ENCODE measurements at places on chromosomes 2 and 18.

GRCh38 chr18:69330385-69331005 is 70.2 kb upstream of the DOK6 start:
- no peak for DNase-seq

GRCh38 chr18:10194592-10194991 is 259.8 kb upstream of the APCDD1 start:
- DNase-seq: no peak

DNA sequence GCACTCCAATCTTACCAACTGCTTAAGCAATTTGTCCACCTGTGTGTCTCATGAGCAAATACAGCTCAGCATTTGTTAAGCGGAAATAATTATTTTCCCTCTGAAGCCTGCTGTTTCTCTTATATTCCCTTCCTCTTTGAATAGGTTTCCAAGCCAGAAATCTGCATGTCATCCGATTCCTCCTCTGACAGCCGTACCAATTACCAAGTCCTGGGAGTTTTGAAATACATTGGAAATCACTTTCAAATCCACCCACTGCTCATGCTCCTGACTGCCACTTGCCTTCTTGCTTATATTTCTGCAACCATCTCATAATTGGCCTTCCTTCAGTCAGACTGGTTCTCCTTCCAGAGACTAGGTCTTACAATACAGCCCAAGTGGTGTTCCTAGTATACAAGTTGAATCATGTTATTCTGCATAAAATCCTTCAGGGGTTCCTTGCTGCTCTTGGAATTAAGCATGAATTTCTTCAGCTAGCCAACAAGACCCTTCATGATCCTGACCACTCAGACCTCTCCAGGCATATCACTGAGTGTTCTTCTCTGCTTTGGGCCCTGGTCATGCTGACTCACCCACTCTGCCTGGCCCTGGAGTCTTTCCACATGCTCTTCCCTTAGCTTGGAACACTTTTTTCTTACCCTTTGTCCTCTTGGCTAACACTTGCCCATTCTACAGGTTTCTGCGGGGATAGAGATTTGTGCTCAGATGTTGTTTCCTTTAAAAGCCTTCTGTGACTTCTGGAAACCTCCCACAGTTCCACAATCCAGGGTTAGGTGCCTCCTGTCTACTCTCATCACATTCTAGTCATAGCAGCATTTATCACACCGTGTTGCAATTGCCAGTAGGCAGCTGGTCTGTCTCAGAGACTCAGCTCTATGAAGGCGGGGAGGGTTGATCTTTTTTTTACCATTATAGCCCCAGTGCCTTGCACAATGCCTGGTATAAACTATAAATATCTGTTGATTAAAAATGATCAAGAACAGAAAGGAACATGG is 157.6 kb downstream of the ARL6IP6 start:
- no peak for DNase-seq

DNA sequence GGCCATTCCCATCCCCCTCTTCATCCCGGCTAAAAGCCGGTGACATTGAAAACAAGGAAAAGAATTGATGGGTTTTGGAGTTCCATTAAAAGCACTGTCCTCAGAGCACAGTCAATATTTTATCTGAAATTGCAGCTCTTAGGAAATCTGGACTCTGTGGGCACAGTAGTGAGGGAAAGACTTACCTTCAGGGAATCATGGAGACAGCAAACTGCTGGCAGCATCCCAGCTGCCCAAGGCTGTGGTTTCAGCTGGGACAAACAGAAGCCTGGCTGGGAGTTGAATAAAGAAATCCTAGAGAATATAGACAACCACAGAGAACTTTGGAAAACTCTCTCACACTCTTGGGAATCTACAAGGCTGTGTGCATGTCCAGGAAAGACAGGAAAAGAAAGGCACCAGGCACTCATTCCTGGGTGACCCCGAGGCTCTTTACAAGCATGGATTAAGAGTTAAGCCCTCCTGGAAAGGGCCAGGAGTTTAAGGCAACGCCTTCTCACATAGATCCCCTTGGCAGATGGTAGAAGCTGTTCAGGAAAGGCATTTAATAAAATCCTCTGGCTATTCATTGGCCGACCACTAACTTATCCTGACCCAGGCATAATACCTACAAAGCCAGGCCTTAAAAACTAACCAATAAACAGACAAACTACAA is 255.1 kb downstream of the MYT1L start:
- DNase-seq: no peak

DNA sequence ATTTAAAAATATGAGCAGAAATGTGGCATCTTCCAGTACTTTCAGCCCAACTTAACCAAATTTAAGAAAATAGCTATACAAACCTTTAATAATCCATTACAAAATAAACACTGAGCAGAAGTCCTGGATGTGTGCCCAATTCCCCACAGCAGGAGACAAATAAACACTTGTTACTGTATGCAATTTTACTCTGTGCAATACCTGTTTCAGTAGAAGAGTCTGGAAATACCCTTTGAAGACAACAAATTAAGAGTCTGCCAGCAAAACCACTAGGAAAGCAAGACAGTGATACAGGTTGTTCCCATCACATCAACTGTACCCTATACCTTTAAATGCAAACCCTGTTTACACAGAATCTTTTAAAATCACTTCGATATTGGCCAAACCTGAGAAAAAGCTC is 41.4 kb upstream of the RNU4ATAC start:
- DNase-seq: no peak

DNA sequence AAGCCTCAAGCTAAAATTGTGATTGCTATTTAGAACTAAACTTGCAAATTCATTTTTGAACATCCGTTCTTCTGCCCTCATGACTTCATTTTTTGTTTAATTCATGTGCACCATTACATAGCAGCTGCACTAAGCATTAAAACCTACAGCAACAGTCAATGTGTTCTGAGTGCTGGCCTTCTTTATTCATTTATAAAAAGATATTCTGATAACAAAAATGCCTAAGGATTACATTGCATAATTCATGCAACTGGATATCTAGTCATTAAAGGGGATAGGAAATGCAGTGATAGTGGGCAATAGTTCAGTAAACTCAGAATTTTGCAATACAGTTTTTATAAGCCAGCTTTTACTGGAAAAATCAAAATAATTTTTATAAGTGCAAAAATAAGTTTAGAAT is 294.4 kb upstream of the EPC2 start:
- DNase-seq: no peak

DNA sequence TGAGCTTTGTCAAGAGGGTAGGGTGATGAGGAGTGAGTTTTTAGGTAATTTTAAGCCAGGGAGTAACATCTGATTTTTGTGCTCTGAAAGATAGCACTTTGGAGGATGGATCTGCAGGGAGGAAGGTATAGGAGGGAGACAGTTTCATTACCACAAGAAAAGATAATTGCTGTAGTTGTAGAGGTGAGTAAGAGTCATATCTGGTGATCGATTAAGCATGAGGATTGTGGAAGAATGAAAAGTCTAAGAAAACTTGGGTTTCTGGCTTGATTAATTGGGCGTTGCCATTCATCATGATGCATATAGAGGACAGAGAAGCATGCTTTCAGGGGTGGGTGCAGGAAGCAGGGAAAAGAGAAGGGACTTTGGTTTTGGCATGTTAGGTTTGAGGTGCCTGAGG is 18.5 kb downstream of the KCMF1 start:
- no peak for DNase-seq

GRCh38 chr2:119584469-119584868 is 40.2 kb downstream of the CFAP221 start:
- no peak for DNase-seq

DNA sequence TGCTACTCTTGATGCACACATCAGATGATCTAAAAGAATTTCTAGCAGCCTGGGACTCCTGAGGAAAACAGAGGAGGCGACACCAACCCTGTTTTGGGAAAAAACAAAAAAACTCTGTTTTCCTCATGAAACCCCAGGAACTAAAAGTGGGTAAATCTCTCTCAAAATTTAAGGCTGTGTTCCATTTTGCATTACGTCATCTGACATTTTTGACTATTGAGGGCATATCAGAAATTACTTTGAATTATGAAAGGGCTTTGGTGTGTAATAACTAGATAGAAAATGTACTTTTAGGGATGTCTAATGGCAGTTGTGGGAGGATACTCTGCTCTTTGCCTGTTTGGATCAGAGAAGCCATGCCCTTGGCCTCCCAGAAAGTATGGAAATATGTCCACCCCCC is 963.0 kb downstream of the CNTNAP5 start:
- DNase-seq: no peak

GRCh38 chr2:160380611-160381010 is 113.0 kb downstream of the RBMS1 start:
- no peak for DNase-seq

DNA sequence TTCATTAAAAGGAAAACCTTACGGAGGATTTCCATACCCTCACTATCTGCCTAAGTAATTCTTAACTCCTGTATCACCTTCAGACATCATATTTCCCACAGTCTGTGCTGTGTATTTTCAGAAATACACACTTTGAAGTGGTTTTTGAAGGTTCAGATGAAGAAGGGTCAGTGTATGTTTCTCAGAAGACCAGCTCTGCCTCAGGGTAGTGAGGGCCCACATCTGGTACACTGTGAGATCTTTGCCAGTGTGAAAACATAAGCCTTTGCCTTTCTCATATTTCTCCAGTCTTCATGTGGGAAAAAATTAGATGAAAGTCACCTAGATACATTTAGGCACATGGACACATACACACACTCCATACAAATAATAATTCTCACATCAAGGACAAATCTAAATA is 408.4 kb downstream of the RIT2 start:
- no peak for DNase-seq

GRCh38 chr2:242085941-242086621 is 216.6 kb downstream of the RTP5 start:
- DNase-seq: no peak

- no peak for DNase-seq
These were observed 420.5 kb downstream of the MTX2 start for GRCh38 chr2:176689711-176690110.

- no peak for DNase-seq
These were observed 26.3 kb downstream of the MBP start for GRCh38 chr18:77106331-77106730.

DNA sequence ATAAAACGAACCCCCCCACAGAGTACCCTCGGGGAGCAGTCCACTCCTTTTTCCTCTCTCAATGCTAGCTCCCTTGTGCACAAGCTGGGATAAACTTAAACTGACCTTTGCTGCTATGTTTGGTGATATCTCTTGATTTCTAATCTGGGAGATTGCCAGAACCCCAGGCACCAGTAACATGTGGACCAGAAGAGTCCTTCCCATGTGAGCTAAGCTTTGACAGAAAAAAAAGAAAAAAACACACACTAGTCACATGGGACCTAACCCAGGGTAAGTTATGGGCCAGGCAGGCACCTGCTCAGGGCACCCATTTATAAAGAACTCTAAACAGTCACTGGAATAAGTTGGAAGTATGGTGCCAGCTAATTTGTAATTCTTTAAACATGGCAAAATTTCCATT is 242.6 kb downstream of the EN1 start:
- DNase-seq: no peak

- DNase-seq: no peak
These were observed 2.1 kb downstream of the FAM178B start for GRCh38 chr2:96984300-96984699.

- no peak for DNase-seq
These were observed 53.9 kb upstream of the SETBP1 start for GRCh38 chr18:44626807-44627206.

- DNase-seq: no peak
These were observed 450.1 kb downstream of the METTL4 start for GRCh38 chr18:2121224-2121623.

All from skeletal muscle cell (primary cell).